Nephron progenitor cell (in vitro differentiated cells): ENCODE measurements at places on chromosomes 6 and 20.
A peak's percentile ranks its signal among the peaks of the same experiment; 100 is the strongest.

DNA sequence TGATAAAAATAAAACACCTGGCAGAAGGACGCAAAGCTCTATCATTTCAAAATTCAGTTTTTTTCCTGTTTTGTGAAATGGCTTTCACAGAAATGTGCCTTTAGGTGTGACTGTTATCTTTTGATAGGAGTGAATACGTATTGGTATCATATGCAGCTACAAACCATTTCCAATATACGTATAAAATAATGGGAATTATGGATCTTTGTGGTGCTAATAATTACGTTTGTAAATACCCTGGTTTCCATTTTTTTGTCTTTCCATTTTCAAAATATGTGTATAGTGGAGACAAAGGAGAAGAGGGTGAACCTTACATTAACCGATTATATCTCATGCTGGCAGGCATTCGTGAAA is 108.7 kb upstream of the GMDS start:
- DNase-seq, result no peak

DNA sequence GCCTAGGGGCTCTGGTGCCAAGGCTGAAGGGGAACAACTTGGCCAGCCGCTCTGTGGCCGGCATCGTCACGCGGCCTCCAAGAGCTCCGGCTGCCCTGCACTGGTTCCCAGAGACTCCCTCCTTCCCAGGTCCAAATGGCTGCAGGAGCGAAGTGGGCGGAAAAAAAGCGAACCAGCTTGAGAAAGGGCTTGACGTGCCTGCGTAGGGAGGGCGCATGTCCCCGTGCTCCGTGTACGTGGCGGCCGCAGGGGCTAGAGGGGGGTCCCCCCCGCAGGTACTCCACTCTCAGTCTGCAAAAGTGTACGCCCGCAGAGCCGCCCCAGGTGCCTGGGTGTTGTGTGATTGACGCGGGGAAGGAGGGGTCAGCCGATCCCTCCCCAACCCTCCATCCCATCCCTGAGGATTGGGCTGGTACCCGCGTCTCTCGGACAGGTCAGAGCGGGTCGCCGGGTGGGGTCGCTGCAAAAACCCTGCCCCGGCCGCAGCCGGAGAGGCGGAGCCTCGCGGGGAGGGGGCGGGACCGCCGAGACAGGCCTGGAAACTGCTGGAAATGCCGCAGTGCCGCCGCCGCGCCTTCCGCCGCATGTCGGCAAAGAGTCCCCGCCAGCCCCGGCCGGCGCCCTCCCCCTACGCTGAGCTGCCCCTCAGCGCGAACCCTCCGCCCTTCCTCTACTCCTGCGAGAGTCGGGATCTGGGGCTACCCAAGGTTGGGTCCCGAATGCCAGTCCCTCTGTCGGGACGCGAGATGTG is 814 bp upstream of the HSP90AB1 start:
- peak; percentile 97 for DNase-seq

DNA sequence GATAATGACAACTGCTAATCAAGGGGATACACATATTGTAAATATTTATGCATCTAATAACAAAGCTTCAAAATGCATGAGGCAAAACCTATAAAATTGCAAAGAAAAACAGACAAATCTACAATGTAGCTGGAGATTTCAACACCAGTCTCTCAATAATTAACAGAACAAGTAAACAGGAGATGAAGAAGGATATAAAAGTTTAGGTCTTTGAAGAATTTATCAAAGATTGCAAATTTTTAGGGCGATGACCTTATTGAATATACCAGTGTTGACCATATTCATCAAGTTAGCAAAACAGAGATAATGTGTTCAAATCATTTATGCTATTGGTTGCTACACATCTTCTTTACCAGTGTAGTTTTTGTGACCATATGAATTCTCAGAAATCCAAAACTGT is 237.8 kb upstream of the SGK1 start:
- DNase-seq, result no peak

- DNase-seq, result no peak
Observed at GRCh38 chr6:107821591-107821990, 2.5 kb downstream of the SCML4 start.

DNA sequence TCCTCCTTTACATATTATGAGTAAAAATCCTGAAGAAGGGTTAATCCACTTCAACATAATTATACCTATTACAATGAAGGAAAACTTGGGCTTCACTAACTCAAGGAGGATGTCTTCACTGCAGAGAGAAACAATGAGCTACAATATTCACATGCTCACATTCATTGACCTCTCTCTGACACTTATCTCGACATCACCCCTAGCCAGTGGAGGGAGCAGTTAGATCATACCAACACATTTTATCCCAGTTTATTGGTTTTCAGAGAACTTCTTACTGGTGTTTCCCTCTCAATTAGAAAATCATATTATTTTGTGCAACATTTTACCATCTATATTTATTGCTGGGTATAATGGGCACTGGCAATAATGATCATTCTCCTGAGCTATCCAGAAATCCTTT is 646.5 kb downstream of the TENT5A start:
- no peak for DNase-seq

GRCh38 chr6:157800420-157801237 is 22.4 kb upstream of the SNX9 start:
- no peak for DNase-seq

DNA sequence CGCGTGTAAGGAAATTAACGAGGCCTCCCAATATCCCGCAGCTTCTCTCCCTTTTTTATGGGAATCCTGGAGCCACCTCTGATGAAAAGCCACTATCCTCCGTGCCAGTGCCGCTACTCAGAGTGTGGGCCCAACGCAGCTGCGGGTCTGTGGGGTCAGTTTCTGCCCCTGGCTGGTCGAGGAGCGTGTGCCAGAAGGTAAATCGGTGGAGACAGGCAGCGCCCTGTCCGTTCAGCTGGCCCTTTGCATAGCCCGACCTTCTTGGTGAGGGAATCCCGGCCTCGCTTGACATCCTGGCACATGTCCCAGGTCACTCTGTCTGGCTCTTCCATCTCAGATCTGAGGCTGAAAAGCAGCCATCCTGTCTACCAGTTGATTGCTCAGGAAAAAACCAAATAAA is 4.6 kb downstream of the THBS2 start:
- no peak for DNase-seq

- no peak for DNase-seq
Observed at GRCh38 chr6:7550433-7550801, 8.9 kb downstream of the DSP start.

DNA sequence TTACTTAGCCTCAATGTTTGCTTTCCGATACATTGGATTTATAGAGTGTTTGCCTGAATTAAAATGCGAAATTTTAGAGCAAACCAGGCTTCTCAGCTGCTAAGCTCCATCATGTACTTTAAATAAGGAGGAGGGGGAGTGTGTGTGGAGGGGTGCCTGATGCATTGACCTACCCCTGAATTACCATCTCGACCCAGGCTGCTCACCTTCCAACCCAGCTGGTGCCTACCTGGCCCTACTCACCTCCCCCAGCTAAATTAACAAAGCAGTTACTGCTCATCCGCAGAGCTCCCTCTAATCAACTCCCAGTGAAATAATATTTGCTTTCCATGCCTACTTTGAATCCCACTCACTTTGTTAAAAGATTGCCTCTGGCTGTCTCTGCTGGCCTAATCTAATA is 544.5 kb downstream of the MAFB start:
- no peak for DNase-seq

GRCh38 chr6:139373928-139374356 is 506 bp downstream of the CITED2 start:
- no peak for DNase-seq
